ENCODE measurements at places on chromosomes 7 and 10. TPM values are rescaled to one million over a fixed set of nuclear protein-coding genes. Genes with fewer than 3 reads are reported as not detected.

Gene FBXL15
- 17.6 TPM for total RNA-seq

- DNase-seq, result no peak
Measured at GRCh38 chr7:121875203-121875602, 2.2 kb downstream of the PTPRZ1 start.

- no peak for DNase-seq
Measured at GRCh38 chr7:141610671-141611070, 59.5 kb downstream of the AGK start.

- no peak for DNase-seq
Measured at GRCh38 chr7:78037603-78038002, 239.0 kb downstream of the PHTF2 start.

DNA sequence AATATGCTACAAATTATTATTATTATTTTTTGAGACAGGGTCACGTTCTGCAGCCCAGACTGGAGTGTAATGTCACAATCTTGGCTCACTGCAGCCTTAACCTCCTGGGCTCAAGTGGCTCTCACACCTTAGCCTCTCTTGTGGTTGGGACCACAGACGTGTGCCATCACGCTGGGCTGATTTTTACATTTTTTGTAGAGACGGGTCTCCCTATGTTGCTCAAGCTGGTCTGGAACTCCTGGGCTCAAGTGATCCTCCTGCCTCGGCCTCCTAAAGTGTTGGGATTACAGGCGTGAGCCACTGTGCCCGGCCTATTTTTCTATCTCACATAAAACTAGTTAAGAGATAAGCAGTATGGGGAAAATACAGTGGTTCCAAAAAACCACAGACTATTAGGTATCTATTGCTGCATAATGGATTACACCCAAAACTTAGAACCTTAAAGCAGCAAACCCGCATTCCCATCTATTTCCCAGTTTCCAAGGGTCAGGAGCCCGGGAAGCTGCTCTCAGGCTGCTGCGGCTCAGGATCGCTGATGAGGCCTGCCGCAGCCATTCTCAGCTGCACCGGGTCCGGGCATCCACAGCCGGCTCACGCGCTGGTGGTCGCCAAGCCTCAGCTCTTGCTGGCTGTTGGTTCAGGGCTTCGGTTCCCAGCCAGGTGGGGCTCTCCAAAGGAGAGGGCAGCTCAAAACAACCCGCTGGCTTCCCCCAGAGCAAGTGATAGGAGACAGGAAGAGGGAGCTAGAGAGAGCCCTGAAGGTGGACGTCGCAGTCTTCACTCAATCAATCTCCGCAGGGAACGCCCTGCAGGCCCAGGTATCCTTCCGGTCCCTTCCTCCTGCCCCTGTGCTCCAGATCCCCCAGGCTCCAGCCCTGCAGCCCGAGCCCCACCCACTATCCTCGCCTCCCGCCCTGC, 128.2 kb downstream of the UBE2H start:
- peak; percentile 42 for DNase-seq

- no peak for DNase-seq
Measured at GRCh38 chr7:24422441-24423010, 138.5 kb downstream of the NPY start.

Gene CTNNA3
- not detected for total RNA-seq

GRCh38 chr10:42990721-42991441, 86.0 kb upstream of the RET start:
- DNase-seq, result no peak

GRCh38 chr7:42210779-42211178, 26.2 kb downstream of the GLI3 start:
- no peak for DNase-seq
